ENCODE measurements at places on chromosomes 7 and 10.

- DNase-seq: no peak
Measured at GRCh38 chr10:340646-341045, 205.4 kb downstream of the ZMYND11 start.

- DNase-seq: no peak
Measured at GRCh38 chr10:42937048-42937447, 139.8 kb upstream of the RET start.

- no peak for DNase-seq
Measured at GRCh38 chr10:131997366-131998049, 15.8 kb upstream of the BNIP3 start.

DNA sequence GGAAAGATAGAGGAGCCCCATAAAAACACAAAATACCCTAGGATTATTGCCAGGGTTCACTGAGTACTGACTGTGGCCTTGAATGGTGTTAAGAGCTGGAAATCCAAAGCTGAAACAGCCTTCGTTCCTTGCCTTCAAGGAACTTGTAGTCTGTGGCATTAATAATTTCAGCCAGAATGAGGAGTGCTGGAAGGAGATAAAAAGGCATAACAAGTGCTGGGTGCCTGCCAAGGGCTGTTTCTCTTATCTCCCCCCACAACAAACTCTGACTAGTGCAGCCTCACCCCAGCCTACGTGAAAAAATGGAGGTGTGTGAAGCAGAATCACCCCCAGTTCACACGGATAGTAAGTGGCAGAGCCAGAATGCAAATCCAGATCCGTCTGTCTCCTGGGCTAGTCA, 199.1 kb upstream of the LYZL2 start:
- no peak for DNase-seq

DNA sequence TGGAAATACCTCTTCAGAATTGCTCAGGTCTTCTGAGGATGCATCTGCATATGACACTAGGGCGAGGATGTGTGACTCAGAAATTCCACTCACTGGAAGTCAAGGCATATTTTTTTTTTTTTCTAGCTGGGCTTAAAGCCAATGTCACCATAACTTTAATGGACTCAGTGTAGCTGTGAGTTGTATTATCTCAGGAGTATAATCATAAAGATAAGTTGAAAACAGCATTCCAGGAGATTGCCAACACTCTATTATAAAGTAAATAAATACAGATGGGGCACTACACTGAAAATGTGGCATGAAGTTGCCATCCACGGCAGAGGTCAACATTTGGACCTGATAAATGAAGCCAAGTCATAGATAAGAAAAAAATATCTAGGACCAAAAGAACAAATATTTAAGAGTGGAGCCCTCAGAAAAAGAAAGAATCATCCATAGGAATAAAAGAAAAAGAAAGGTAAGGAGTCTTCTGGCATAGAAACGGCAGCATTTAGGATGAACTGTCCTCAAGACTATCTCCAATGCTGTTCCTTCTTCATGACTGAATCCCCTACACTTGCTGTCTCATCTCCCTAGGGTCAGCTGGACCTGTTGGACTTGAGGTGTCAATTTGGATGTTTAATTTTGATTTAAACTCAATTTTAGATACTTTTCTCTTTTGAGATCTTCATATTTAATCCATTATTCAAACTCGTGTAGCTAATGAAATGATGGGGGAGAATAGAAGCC, 72.9 kb upstream of the CAV2 start:
- DNase-seq: no peak

- no peak for DNase-seq
Measured at GRCh38 chr7:112646783-112647182, 143.4 kb downstream of the TMEM168 start.

DNA sequence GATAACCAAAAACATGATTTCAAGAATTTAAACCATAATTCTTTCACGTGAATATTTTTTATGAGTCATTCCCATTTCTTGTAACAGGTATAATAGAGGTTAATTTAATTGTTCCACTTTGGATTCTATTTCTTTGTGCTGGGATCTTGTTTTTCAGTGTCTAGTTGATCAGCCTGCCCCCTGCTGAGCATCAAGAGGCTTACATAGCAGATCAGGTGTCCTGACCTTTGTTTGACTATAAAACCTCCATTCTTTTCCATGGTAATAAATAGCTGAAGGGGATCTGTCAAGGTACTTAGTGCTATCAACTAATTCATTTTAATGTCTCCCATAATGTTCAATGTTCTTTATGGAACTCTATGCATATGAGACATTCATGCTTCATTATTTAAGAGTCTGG, 4.9 kb downstream of the COL17A1 start:
- DNase-seq: no peak

- DNase-seq: no peak
Measured at GRCh38 chr7:29412912-29413311, 150.7 kb upstream of the PRR15 start.

- no peak for DNase-seq
Measured at GRCh38 chr7:2651336-2651735, 19.6 kb downstream of the TTYH3 start.

DNA sequence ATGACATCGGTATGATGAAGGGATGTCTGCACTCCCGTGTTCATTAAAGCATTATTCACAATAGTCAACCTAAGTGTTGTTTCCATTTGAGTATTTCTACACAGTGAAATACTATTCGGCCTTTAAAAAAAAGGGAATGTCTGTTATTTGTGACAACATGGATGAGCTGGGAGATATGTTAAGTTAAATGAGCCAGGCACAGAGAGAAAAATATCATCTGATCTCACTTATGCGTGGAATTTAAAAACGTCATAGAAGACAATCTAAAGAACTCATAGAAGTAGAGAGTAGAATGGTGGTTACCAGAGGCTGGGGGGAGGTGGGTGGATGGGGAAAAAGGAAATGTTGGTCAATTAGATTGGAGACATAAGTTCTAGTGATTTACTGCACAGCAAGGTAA, 753.3 kb downstream of the GRM8 start:
- DNase-seq: no peak

DNA sequence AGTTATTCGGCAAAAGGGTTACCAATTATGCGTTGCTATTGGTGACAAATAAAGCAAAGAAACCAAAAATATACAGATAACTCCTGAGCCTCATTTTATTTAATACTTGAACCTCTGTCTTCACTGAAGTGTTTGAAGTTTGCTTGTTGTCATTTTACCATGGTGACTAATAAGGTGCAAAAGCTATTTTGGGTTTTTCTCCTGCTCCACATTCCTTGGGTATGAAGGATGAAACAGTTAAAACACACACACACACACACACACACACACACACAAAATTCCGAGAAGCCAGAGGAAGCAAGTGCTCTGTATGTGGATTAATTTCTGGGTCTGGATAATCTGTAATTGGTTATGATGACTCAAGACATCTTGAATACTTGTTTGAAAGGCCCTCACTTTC, 246.5 kb downstream of the COBL start:
- no peak for DNase-seq

All from activated CD4-positive, CD25-positive, alpha-beta regulatory T cell treated with anti-CD3 and anti-CD28 coated beads, Interleukin-2, amount 50 U/mL, for 72 hours (primary cell).